ENCODE measurements at places on chromosomes 3 and 15.
A peak's percentile ranks its signal among the peaks of the same experiment; 100 is the strongest.

DNA sequence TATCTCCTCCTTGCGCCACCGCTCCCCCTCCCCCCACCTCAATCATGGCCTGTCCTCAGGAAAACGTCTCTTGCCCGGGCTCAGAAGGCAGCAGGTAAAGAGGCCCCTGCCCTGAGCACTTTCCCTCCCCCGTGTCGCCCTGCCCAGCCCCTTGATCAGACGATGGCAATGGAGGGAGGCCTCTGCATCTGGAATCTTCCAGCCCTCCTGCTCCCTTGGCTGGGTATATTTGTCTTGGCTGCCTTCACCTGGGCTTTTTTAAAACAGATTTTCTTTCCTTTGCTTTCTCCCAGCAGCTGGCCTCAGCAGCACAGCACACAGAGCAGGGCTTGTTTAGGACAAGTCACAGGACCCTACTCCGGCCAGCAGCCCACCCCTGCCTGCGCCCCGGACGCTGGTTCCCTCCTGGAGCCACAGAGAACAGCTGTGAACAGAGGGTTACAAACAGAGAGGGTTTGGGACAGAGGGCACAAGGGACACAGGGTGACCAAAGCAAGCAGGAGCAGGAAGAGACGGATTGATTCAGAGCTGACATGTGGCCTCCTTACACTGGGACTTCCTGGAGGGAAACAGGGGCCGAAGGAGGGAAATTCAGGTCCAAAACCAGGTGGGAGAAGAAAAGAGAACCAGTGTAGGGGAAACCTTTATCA is 78.7 kb downstream of the ISG20 start:
- DNase-seq, result no peak

GRCh38 chr15:38514601-38515000 is 50.0 kb downstream of the RASGRP1 start:
- peak; percentile 41 for DNase-seq

DNA sequence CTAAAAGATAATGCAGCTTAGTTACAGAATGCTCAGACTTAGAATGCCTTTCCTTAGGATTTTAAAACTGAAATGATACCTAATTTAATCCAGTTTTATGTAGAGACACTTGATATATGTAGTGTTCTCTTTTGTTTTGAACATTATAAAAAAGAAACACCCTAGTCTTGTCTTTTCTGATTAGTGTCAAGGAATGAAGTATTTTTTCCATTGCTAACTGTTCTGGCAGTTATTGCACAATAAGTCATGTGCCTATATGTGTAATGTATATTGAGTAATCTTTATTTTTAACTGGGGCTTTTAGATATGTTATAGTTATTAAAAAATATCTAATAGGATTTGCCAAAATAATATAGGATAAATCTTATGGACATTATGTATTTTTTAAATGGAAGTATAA is 4.5 kb downstream of the ARL8B start:
- DNase-seq, result no peak

GRCh38 chr3:23740517-23740965 is 65.2 kb upstream of the UBE2E1 start:
- DNase-seq, result no peak

GRCh38 chr3:131712662-131713061 is 209.9 kb upstream of the MRPL3 start:
- DNase-seq, result no peak

DNA sequence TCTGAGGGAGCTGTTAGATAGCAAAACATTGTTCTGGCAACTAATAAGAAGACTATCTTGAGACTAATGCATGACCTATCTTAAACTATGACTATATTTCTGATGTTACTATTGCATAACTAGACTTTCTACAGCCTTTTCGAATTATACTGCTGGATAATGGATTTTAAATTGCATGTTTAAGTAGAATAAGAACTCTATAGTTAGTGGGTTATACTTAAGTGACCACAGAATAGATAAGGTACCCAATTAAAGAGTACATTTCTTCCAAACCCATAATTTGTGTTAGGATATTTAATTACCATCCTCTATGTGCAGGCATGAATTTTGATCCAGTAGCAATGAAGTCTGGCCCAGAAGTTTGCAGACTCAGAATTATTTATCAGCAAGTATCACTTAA is 44.6 kb upstream of the SPPL2A start:
- DNase-seq, result no peak

DNA sequence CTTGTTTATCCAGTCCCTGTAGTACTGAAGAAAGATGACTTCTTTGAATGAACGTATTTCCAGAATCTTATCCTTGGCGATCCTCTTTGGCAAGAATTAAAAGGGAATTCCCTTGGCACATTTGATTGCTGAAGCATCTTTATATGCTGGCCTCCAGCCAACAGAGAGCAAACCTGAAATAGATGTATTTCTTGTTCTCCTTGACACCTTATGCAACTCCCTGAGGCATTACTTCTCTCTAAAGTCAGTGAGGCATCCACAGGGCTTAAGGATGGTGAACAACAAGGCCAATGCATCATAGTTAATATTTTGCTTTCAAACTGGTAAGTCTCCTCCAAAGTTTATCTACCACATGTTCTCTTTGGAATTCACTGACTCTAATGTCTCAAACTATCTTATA is 450.9 kb upstream of the THRB start:
- DNase-seq, result no peak

GRCh38 chr3:78917536-78917935 is 850.3 kb downstream of the ROBO1 start:
- DNase-seq, result no peak

DNA sequence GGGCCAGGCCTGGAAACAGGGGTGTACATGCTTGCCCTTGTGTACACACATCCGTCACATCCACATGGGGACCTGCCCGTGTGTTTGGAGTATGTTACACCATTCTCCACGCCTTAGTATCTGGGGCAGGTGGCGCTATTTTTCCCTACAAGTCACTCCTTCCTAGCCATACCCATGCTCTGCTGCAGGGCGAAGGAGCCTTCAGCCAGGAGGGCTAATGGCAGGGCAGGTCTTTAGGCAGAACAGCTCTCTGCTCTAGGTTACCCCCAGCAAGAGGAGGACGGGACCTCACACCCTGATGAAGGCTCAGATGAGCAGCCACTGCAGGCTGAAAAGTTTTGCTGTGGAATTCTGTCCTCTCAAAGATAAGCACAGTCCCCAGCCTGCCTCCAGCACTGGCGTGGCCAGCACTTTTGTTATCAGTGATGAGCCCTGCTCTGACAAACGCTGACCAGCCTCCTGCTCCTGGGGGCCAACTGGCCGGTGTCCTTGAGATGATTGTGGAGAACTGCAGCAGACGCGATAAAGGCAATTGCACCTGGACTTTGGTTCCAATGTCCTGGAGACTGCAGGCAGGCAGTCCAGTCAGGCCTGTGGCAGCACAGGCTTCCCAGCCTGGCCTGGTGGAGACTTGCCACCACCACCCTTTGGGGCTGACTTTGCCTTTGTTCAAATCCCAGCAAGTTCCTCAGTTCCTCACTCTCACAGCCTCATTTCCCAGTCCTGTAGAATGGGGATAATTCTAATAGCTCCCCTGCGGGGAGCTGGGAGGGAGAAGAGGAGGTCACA is 19.8 kb upstream of the PIGZ start:
- DNase-seq, result no peak

GRCh38 chr3:144583871-144584270 is 612.2 kb downstream of the DIPK2A start:
- DNase-seq, result no peak

GRCh38 chr3:94028093-94028837 is at the start of gene STX19:
Gene STX19 (minus strand): TSS chr3:94028597. CDS start chr3:94015269, 13,328 bp downstream.
- DNase-seq, result no peak

DNA sequence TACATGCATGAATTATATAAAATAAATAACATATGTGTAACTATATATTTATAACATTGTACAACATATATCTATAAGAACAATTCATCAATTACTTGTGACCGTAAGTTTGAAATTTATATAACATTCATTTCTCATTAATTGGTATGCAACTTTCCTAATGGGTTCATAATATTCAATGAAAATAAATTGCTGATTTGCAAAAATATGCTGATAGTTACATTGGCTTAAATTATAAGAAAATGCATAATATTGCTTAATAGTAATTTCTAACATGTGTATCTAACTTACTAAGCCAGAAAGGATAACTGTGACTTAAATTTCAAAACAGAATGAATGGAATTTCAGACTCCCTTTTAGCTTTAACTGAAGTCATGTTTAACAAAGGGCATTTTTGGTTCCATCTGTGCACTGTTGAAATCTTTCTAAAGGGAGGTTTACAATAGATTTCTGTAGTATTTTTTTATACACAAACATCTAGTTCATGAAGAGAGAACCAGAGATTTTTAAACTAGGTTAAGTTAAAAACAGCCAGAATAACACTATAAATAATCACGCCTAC is 310.9 kb downstream of the TBC1D5 start:
- no peak for DNase-seq

DNA sequence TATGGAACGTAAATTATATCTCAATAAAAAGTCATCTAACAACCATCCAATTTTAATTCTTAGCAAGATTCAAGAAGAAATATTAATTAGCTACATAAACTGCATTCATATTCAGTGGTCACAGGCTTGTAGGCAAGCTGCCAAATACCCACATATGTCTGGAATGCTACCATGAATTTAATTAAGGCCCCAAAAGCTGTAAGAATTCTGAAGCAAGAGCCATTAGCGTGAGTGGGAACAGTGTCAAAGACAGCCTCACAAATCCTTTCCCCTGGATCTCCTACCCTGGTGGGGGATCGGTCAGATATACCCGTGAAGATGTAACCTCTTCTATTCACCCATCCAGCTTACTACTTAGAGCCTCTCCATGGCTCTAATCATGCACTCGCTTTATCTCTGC is 40.0 kb downstream of the ATG7 start:
- DNase-seq, result no peak

GRCh38 chr3:33196538-33196937 is 22.1 kb downstream of the SUSD5 start:
- DNase-seq, result no peak

- no peak for DNase-seq
Observed at GRCh38 chr3:83729576-83729975, 1229.2 kb upstream of the CADM2 start.

- DNase-seq, result no peak
Observed at GRCh38 chr3:53182764-53183355, 21.9 kb downstream of the PRKCD start.

- peak; percentile 28 for DNase-seq
Observed at GRCh38 chr3:188212308-188212969, 58.5 kb downstream of the LPP start.
